H9 (cell line): ENCODE measurements at places on chromosomes 1 and 21.
A peak's percentile ranks its signal among the peaks of the same experiment; 100 is the strongest.

DNA sequence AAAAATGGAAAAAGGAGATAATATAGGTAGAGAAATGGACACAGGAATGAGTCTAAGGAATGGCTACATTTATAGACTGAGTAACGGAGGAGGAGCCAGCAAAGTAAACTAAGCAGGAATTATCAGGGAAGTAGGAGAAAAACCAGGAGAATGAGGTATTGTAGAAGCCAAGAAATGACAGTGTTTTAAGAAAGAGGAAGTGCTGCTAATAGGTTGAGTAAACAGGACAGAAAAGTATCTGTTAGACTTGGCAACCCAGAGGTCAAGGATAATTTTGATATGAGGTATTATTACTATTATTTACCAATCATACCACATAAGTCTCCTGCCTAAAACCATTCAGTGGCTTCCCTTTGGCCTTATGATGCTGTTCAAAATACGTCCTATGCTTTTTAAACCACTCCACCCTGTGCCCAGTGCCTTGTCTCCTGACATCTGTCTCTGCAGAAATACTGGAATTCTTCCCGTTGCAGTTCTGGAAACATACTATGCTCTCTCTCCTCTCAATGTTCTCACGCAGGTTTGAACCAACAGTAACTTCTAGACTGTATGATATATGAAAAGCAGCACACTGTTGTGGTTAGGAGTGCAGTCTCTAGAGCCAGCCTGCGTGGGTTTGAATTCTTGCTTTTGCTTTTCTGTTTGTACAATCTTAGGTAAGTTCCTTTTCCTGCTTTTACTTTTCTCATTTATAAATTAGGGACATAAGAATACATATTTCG is 24.6 kb upstream of the NEK7 start:
- no peak for DNase-seq

- no peak for DNase-seq
Observed at GRCh38 chr1:8448911-8449661, 131.2 kb downstream of the SLC45A1 start.

DNA sequence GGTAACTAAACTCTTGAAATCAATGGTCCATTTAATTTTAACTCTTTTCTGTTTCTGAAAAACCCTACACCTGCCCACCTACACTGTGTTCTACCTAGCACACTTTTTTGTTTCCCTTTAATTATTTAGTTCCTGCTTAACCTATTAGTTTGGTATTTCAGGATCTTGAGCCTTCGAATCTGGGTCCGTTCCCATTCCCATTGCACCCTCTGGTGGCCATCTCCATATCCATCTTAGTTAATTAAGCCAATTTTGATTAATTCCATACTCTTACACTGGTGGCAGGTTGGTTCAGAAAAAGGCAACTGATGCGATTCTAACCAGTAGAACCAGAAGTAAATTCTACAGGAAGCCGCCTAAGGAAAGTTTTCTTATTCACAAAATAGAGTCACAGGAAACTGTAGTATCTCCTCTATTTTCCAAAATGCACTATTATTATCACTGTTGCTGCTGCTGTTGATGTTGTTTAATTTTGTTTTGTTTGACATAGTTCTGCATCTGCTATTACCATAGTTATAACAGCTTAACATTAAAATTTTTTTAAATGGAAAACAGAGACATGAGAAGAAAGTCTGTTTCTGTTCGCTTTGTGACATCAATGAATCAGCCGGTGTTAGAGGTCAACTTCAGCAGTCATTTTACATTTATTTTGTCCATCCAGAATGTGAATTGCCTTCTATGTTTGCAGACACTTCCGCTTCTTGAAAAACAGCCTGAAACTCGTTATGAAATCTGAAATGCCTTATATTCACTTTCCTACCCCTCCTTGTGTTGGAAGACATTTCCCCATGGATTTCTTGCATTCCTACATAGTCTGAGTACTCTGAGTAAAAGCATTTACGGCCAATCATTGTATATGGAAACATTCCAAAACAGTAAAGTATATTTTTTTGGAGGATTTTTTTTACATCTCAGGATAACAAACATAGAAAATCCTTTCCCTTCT is 115.5 kb upstream of the NCAM2 start:
- DNase-seq = peak; percentile 39

DNA sequence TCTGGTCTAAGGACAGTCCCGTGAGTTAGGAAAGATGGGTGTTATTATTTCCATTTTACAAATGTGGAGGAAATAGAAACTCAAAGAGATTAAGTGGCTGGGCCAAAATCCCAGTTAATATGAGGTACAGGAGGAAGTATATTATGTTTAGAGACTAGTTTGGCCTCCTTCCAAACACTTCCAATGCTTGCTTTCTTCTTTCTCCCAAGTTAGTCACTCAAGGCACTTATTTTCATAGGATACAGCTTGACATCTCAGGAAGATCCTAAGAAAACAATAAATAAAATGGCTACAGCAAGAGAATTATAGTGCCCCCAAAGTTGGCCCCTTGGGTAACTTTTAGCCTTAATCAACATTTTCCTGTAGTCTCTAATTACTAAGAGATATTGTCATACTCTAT is 47.5 kb upstream of the IPO9 start:
- no peak for DNase-seq

- DNase-seq = no peak
Observed at GRCh38 chr1:55808263-55808662, 593.1 kb upstream of the USP24 start.

GRCh38 chr1:243903041-243903440 is 53.0 kb upstream of the AKT3 start:
- DNase-seq = no peak

- no peak for DNase-seq
Observed at GRCh38 chr21:15291621-15292266, 226.9 kb upstream of the NRIP1 start.

- DNase-seq = no peak
Observed at GRCh38 chr1:212205843-212206242, 79.4 kb upstream of the PPP2R5A start.

GRCh38 chr1:12157366-12158231 is 9.2 kb upstream of the TNFRSF1B start:
- no peak for DNase-seq

DNA sequence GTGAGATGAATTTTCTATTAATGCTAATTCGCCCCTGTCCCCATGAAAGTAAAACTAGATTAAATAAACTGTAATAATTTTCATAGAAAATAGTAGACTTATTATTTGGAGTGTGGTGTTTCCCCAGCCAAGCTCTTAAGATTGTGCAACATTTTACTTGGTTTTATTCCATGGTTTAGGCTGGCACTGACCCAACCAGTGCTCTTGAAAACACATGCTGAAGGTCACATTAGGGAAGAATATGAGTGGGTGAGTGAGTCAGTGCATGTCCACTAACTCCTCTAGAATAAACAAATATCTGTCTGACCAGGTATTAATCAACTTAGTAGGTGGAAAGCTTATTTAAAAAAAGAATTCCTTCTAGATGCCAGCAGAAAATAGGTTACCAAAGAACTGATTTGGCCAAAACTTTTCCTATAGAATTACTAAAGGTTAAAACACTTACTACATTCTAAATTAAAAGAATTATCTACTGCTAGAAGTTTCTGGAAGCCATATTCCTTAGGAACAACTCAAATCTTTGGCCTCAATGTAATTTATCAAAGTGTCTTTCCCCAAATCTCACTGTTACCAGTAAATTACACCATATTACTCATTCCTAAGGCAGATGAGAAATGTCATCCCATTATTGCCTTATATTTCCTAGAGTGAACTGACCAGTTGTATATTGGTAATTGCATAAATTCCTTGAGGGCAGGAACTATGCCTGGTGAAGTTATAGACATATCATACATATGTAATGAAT is 89.7 kb upstream of the RGS1 start:
- DNase-seq = no peak

GRCh38 chr1:184743062-184743756 is 11.4 kb downstream of the EDEM3 start:
- DNase-seq = no peak

DNA sequence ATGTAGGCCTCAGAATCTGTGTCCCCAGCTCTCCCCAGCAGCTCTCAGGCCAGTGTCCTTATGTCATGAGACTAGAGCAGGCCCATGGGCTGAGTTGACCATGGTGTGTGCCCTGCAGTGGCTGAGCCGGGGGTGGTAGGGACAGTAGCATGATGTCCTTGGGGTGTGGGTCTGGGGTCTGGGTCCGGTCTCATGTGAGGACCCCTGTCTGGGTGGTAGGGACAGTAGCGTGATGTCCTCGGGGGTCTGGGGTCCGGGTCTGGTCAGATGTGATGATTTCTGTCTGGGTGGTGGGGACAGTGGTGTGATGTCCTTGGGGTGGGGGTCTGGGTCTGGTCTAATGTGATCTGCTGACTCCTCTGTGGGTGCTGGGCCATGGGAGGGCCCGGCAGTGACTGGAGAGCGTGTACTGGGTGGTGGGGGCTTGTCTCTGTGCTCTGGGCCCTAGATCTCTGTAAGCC is 64.5 kb downstream of the OBSCN start:
- peak; percentile 22 for DNase-seq

- no peak for DNase-seq
Observed at GRCh38 chr1:86948212-86948611, 33.8 kb downstream of the HS2ST1 start.

DNA sequence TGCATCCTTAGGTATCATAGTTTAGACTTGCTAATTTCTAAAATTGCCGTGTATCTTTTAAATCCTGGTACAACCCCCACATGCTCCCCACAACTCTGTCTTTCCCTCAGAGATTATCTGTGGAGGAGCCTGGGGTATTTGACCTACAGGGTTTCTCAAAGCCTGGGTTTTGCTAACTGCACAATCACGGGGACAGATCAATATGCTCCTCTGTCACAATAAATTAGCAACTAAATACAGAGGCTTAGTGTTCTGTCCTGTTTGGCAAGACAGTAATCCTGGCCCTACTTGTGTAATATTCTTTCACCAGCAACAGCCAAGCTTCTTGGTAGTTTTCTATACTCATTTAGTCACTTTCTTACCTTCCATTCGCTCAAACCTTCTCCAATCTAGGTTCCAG is 8.5 kb downstream of the ECHDC2 start:
- no peak for DNase-seq

DNA sequence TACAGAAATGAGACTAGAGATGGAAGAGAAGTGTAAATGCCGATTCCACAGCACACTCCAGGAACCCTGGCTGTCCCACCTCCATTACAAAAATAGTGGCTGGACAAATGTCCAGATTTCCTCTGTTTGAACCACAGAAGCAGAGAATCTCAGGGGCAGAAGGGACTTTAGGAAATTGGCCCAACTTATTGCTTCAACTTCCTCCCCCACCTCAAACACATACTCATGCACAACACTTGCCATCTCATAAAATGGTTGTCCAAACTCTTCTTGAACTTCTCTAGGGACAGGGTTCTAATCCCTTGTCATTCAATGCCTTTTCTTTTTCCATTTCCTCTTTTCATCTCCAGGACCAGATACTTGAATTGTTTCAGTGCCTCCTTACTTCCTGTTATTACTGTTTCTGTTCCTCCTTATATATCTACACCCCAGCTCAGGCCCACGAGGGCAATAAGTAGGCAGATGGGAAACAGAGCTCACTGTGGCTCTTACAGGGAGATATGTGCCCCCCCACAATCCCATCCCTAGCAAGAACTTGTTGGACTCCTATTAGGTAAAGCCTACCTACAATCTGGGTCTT is 8.5 kb upstream of the B4GALT3 start:
- DNase-seq = no peak

DNA sequence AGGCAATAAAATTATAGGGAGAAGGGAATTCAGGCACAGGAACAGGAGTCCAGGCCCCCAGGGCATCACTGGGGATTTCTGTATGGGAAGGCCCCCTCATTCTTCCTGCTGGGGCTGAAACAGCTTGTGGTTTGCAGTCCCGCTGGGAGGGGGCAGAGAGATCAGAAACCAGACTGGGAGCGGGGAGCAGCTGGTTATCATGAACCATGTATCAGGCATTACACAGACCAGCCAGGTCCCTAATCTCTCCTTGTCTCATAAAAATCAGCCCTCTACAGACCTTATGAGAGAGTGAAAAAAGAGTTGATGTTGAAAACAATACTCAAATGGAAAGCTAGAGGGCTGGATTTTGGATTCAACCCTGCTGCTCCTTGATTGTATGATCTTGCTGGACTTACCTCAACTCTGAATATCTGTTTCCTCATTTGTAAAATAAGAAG is 93.4 kb upstream of the F3 start:
- no peak for DNase-seq

- DNase-seq = no peak
Observed at GRCh38 chr1:64838486-64838885, 93.6 kb downstream of the RAVER2 start.

DNA sequence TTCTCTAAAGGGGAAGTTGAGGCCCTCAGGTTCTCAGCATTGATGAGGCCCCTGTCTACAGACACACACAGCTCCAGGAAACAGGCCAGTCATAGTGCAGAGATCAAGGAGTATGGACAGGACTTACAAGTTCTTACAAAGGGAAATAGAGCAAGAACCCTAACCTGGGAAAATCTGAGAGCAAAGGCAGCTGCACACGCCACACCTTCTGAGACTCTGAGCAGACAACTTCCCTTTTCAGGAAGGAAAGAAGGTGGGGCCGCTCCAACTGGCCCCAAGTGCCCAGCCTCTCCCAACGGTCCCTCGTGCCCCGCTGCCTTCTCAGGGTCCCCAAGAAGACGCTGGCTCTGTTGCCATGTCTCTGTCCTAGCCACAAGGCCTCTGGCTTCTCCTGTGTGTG is 3.6 kb downstream of the NOC2L start:
- DNase-seq = no peak

GRCh38 chr1:55882931-55883330 is 667.8 kb upstream of the USP24 start:
- DNase-seq = no peak

- DNase-seq = no peak
Observed at GRCh38 chr21:38460171-38460742, 38.0 kb downstream of the ERG start.

- DNase-seq = no peak
Observed at GRCh38 chr1:109482791-109483671, 674 bp upstream of the ATXN7L2 start.

DNA sequence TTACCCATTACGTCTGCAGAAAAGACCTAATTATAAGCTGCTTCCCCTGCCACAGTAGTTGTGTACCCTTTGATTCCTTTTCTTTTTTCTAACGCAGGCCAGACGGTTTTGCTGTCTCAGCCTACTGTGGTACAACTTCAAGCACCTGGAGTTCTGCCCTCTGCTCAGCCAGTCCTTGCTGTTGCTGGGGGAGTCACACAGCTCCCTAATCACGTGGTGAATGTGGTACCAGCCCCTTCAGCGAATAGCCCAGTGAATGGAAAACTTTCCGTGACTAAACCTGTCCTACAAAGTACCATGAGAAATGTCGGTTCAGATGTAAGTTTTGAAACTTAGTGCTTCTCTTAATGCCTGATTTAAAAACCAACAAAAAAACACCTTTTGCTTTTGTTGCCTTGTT is 35.8 kb downstream of the ATF6 start:
- DNase-seq = peak; percentile 38
